Activated naive CD4-positive, alpha-beta T cell (primary cell): ENCODE measurements at places on chromosomes 5 and 9.

DNA sequence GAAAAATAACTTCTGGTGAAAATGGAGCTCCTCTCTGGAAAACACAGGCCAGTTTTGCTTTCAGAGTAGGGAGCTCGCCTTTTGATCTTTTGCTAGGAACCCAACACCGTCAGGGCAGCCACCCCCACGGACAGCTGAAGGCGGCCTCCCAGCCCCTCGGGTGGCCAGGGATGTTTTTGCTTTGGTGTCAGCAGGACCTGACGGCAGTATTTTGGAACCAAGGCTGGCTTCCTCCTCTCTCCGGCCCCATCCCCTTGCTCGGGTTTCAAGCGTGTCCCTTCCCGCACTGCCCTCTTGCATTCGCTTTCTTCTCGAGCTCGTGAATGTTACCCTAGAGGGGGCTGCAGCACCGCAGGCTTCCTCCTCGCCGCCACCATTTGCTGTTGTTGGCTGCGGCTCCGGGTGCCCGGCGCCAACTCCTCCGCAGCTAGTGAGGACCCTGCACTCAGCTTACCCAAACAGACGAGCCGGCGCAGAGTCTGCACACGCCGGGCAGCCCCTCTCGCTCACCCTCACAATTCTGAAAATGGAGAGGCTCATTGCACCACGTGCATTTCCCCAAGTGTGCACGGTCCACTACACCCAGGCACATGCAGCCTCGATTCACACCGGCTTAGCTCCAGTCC, 35.5 kb upstream of the ADAMTSL1 start:
- no peak for DNase-seq

DNA sequence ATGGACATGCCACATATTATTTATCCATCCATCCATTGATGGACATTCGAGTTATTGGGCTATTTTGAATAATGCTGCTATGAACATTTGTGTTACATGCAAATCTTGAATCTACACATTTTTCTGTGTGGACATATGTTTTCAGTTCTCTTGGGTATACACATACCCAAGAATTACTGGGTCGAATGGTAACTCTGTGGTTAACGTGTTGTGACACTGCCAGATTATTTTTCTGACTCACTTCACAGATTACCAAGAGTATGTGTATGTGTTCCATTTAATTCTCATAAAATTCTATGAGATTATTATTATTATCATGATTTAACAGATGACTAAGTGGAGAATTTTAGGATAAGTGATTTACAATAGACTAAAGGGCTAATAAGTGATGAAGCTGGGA, 26.7 kb downstream of the CYFIP2 start:
- no peak for DNase-seq

DNA sequence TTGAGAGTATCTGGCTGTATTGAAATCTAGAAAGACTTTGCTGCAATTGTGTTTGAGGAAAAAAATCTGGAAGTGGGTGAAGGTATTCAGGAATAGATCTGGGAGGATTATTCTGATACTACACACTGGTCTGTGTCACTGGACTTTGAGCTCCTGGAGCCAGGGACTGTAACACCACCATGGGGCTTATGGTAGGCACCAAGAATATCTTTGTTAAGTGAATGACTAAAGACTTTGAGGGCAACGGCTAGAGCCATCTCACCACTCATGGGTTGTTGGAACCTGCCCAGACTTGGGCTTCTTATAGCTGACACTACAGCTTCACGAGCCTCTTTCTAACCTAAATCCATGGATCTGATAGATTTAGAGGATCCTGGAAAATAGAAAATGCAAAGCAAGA, 10.2 kb downstream of the NFX1 start:
- no peak for DNase-seq

- DNase-seq = no peak
Measured at GRCh38 chr5:36442796-36443195, 141.1 kb upstream of the RANBP3L start.

GRCh38 chr5:82793808-82794419, 283.3 kb downstream of the TMEM167A start:
- DNase-seq = no peak

DNA sequence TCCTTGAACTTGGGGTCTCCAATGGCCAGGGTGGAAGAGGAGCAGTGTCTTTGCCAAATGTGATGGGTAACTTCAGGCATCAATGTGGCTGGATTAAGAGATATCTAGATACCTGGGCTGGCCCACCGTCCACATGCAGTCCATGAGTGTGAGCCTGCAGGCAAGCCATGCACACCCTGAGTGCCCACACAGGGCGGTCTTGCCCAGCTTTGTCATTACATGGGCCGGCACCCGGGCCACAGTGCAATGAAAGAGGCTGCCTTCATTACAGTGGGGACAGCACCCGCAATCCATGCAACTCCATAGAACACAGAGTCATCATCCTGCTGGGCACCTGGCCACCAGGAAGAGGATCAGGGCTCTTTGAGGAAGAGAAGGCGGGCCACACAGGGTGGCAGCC, 263.8 kb upstream of the IRX1 start:
- DNase-seq = no peak

- no peak for DNase-seq
Measured at GRCh38 chr9:134689321-134690181, 47.9 kb downstream of the COL5A1 start.

- peak; percentile 9 for DNase-seq
Measured at GRCh38 chr9:114930056-114930812, at the start of gene TNFSF8. TSS of gene TNFSF8 (minus strand) at chr9:114930591. CDS start at chr9:114930303, 288 bp downstream.

DNA sequence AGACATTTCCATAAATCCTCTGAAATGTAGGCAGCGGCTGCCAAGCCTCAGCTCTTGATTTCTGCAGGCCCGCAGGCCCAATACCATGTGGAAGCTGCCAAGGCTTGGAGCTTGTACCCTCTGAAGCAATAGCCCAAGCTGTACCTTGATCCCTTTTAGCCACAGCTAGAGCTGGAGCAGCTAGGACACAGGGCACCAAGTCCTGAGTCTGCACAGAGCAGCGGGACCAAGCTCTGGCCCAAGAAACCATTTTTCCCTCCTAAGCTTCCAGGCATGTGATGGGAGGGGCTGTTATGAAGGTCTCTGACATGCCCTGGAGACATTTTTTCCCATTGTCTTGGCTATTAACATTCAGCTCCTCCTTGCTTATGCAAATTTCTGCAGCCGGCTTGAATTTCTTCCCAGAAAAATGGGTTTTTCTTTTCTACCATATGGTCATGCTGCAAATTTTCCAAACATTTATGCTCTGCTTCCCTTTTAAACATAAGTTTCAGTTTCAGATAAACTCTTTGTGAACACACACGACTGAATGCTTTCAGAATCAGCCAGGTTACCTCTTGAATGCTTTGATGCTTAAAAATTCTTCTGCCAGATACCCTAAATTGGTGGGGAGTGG, 14.4 kb upstream of the ZFR start:
- no peak for DNase-seq

- no peak for DNase-seq
Measured at GRCh38 chr5:135826994-135827671, 7.3 kb upstream of the SLC25A48 start.

- DNase-seq = no peak
Measured at GRCh38 chr5:566636-567309, 42.5 kb upstream of the SLC9A3 start.

GRCh38 chr5:172123269-172123692, 64.7 kb downstream of the STK10 start:
- DNase-seq = no peak

DNA sequence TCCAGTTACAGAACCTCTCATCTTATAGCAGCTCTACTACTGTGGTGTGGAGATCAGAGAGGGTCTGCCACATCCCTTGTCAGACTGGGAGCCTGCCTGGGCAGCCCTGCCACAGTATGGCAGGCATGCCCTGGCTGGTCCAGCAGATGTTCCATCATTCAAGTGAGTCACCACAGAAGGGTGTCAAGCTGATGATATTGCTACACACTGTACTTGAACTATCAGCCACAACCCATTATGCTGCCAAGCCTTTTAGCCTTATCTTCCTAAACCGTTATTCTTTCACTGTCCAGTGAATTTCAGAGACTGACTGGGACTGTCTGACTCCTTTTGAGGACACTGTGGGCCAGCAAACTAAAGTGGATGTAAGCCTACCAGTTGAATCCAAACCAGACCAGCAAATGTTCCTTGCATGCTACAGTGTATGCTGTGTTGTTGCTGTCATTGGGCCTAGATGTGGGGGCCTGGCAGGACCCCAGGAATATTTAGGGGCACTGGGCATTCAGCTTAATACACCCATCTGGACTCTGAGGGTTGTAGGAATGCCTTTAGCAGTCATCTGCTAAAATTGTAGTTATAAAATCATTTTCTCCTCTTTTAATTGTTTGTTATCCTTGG, 202.6 kb downstream of the NR3C1 start:
- no peak for DNase-seq

- DNase-seq = no peak
Measured at GRCh38 chr5:82599692-82600091, 321.5 kb upstream of the RPS23 start.

DNA sequence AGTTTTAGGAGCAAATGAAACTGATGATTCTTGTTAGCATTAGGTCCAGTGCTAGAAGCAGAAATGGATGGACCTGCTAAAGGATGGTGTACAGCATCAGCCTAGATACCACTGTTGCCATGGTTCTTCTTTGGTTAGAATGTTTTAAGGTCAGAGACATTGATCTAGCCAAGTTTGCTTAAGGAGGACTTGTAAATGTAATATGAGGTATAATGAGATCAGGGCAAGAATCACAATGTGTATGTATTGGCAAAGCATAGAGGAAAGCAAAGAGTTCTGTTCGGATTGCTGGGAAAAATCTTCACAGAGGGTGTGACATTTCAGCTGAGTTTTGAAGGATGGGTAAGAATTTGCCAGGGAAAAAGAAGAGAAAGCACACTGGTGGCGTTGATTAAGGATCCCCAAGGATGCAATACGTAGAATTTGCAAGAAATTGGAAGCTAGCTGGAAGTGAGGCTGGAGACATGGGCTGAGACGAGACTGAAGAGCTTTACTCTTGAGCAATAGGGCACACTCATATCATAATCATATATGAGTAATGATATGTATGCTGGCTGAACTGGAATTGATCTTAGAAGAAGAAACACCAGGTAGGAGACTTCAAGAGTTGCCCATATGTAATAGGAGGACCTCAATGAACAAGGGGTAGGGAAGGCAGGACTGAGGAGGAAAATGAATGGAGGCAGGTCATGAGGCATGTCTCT, 102.0 kb downstream of the ZNF462 start:
- DNase-seq = no peak

- no peak for DNase-seq
Measured at GRCh38 chr5:177035976-177036375, 13.5 kb downstream of the ZNF346 start.

- no peak for DNase-seq
Measured at GRCh38 chr9:113476511-113476916, 13.0 kb downstream of the RGS3 start.

GRCh38 chr9:81416476-81417298, 272.7 kb downstream of the TLE1 start:
- DNase-seq = no peak

- DNase-seq = no peak
Measured at GRCh38 chr5:132622608-132623007, 35.4 kb upstream of the IL13 start.

DNA sequence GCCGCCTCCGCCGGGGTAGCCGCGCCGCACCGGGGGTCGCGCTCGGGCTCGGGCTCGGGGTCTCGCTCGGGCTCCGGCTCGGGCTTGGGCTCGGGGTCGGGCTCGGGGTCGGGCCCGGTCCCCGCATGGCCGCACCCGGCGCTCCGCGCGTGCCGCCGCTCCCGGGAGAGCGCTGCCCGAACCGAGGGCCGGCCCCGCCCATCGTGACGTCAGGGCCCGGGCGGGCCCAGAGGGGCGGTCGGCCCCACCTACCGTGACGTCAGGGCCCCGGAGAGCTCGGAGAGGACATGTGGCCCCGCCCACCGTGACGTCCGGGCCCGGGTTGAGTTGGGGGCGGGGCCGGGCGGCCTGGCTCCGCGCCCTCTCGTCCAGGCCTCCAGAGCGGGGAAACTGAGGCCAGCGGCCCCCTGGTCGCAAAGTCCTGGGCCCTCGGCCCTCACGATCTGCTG, at the start of gene NSMF:
Gene NSMF (minus strand): TSS at position 183 of the 449 bp plus-strand sequence. CDS start 232 bp downstream, outside the sequence.
- peak; percentile 81 for DNase-seq
